MCF 10A (cell line): ENCODE measurements at places on chromosomes 1 and 21.

- DNase-seq, result peak; percentile 99
Measured at GRCh38 chr1:228374711-228375577, 31.7 kb downstream of the TRIM11 start.

GRCh38 chr21:31248598-31248997 is 95.5 kb downstream of the TIAM1 start:
- DNase-seq, result peak; percentile 77

DNA sequence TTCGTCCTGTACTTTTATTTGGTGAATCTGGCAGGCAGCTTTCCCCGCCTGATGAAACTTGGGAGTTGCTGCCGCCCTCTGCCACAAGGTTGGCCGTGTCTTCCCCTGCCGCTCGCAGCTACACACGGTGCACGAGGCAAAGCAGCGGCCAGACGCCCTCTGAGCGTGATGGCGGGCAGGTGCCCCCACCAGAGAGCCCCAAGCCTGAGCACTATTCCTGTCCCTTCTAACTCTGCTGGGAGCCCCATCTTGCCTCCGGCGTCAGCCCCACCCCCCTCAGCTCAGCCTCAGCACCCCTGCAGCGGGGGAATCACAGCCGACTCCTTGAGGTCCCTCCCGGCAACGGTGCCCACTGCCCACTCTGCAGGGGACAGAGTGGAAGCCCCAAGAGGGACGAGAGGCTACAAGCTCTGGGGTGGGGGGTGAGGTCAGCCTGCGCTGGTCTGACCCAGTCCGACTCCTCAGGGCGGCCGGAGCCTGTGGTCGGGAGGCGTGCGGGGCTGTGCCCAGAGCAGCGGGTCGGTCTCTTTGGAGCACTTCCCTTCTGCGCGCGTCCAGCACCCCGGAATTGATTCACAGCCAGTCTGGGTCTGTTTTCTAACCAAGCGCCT is 41.3 kb downstream of the RIPK4 start:
- no peak for DNase-seq

GRCh38 chr1:185440877-185441276 is 123.8 kb upstream of the IVNS1ABP start:
- DNase-seq, result no peak

- no peak for DNase-seq
Measured at GRCh38 chr1:201774224-201774982, 54.6 kb upstream of the IPO9 start.

DNA sequence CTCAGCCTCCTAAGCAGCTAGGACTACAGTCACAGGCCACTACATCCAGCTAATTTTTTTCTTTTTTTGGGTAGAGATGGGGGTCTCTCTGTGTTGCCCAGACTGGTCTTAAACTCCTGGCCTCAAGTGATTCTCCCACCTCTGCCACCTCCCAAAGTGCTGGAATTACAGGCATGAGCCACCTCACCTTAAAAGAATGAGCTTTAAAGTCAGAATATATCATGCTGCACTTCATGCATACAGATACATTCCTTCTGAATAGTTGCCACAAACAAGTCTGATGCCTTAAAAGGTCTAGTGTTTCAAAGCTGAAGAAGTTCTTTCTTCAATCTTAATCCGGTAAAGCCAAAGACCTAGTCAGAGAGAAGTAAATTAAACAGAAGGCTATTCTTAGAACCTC is 23.8 kb upstream of the CPLANE2 start:
- DNase-seq, result no peak

DNA sequence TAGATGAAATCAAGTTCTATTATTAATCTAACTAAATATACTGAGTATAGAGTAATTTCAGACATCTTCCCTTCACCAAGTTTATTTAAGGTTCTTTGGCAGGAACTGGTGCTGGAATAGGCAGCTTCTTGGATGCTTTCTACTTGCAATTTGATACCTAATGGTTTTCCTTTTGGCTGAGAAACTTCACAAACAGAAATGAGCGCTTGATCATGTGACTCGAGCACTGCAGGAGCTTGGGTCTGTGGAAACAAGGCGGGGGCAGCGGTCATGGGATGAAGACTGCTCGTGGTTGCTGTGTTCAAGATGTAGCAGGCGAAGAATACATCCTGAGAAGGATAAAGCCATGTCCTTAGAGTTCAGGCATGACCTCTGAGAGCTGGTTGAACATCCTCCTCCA is 136.8 kb downstream of the PTPRC start:
- DNase-seq, result peak; percentile 33

DNA sequence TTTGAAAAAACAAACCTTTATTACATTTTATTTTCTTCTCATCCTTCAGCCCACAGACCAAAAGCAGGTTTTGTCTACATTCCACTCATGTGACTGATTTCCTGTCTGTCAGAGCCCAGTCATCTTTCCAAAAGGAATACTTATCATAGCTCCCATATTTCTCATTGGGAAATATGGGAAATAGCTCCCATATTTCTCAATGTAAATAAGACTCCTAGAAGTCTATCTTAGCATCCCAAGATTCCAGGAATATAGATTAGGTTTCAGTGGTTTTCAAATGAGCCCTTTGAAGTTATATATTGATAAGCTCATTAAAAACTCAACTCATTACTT is 19.1 kb upstream of the NRDC start:
- peak; percentile 76 for DNase-seq

- no peak for DNase-seq
Measured at GRCh38 chr1:20234788-20235535, 48.6 kb upstream of the PLA2G2C start.

- DNase-seq, result peak; percentile 58
Measured at GRCh38 chr1:88175631-88176226, 508.3 kb upstream of the PKN2 start.

DNA sequence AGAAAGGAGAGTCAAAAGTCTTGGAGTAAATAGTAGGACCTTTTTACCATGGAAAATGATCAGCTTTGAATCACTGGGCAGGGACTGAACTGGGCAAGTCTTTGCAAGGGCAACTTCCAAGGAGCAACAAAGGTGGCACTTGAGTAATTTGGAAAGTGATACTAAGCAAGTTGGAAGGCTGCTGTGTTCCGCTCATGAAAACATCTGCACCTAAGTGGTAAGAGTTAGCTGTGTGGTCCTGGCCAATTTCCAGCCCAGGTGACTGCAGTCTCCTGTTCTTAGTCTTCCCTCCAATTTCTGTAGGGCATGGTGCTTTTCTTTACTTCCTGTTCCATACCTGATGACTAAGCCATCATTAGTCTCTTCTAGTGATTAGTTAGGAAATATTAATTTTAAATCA is 35.5 kb upstream of the PRDM2 start:
- peak; percentile 69 for DNase-seq

DNA sequence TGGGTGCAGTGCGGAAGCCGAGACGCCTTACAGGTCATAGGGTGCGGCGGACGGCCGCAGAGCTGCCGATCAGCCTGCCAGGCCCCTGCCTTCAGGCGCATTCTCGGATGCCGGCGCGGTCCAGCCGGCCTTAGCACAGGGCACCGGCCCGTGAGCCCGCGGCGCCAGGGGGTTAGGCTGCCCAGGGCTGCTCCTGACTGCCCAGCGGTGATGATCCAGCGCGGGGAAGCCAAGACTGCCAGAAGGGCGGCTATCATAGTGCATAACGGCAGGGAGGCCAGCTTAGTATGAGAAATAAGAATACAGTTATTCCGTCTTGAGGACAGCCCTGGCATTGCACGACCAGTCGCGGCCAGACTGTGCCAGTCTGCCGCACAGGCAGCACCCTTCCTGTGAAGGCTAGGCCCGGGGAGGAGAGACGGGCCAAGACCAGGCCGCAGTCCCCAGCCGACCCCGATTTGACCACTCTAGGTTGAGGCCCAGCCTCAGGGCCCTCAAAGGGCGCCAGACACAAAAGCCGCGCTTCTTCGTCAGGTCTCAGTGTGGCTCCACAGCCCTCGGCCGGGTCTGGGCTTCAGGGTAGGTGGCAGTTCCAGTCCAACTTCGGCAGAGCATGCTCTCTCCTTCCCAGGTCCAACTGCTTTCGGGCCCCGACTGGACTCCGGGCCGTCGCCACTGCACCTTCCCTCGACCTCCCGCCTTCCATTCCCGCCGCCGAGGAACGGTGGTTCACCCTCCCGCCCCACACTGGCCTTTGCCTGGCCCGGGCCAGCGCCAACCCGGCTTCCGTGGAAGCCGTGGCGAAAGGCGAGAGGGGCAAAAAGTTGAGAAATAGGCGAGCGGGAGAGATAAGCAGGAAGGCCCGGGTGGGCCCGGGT is 829 bp downstream of the ALX3 start:
- DNase-seq, result no peak

DNA sequence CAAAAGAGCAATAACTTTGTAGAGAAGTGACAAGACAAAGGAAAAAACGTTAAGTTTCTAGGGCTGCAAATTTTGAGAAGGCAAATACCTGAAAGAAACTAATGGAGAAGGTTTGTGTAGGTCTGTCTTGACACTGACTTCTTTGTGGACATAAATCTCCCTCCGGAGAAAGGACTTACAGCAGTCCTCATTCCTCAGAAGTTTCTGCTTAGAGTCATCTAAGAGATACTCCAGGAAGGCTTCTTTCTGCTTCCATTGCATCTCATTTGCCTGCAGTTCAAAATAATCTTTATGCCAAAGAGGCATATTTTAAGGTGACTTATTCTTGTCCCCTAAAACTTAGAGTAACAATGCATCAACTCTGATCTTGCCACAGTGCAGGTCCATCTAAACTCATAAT is 4.4 kb upstream of the C4BPB start:
- no peak for DNase-seq

DNA sequence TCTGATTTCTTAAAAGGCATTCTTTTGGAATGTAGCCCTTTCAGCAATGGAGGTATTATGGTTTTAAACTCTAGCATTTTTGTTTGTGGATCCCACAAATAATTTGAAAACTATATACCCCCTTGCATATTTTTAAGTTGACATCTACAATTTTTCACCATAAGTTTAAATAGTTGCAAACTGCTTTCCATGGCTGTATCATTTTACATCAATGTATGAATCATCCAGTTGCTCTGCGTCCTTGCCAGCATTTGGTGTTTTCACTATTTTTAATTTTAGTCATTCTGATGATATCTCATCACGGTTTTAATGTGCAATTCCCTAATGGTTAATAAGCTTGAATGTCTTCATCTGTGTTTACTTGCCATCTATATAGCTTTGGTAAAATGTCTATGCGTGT is 20.7 kb downstream of the DIPK1A start:
- DNase-seq, result no peak

DNA sequence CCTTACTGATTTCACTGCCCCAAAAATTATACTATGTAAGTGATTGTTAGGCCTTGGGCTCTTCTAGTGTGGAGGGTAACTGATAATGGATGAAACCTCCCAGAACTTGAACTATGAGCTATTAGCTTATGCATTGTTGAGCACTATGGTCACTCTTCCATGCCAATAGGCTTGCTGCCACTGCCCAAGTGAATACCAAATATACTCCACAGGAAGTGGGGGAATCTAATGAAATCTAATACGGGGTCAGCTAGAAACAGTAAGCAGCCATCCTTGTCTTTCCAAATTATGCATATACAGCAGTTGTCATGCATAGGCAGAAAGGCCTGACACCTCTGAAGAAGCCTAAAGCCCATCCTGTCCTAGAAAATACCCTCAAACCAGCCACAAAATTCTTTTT is 198.7 kb upstream of the PTBP2 start:
- no peak for DNase-seq

DNA sequence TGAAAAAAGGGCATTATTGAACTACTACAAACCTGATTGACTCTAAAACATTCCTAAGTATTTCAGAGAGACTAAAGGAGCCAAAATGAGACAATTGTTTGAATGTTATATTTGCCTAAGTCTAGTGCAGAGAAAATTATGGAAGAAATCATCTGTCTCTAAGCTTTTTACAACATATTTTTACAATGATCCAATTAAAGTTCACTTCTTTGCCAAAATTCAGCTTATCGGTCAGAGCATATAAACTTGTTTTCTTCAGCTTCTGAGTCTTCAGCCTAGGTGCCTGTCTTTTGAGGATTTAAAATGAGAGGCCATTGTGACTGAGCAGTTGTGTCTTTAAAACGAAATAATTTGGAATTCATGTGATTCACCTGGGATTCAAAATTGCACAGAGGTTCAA is 181.2 kb upstream of the SGIP1 start:
- DNase-seq, result no peak

- no peak for DNase-seq
Measured at GRCh38 chr1:192776206-192776605, 32.6 kb upstream of the RGS2 start.

GRCh38 chr21:26443867-26444266 is 129.2 kb downstream of the CYYR1 start:
- no peak for DNase-seq

DNA sequence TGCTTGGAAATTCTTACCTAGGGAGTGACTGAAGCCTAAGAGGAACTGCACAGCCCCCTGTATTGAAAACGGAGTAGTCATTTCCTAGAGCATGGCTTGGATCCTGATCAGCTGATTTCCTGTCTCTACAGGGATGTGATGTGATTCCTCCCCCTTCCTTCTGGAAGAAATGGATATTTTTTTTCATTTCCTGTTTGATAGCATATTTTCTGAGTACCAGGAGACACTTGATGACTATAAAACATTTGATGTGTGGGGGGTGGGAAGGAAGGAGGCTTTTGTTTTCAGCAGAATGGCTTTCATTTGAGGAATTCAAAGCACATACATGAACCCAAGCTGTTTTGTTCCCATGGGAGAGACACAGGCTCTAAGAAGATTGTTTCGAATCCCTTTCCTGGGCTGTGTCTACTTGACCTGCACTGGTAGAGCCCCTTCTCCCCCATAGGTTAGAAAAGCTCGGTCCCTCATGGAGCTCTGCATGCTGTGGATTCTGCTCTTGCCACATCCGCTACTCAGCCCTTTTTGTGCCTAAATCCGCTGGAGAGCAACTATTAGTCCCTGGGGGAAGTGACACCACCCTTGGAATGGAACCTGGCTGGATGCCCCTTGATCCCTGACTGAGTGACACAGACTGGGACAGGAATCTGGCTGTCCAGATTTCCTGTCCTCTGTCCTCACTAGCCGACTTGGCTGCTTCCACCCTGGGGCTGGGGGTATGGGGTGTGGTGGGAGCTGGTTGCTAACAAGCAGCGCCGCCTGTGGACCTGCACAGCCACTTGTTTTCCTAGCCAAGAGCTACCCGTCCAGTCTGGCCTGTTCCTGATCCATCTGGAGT is 71.8 kb upstream of the MACF1 start:
- peak; percentile 77 for DNase-seq

DNA sequence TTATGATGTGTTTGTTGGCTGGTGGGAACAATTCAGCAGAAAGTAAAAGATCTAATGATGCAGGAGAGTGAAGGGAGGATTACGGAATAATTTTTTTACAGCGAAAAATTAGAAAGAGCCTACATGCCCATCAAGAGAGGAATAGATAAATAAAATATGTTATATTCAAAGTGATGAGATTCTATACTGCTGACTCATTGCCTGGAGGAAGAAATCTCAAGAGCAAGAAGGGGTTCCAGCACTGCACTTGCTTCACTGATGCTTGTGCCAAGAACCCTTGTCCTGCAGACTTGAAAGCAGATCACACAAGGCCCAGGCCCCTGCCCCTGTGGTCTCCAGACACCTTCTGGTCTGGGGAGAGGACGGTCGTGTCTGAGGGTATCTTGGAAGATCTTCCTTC is 295.1 kb upstream of the POU3F1 start:
- no peak for DNase-seq

DNA sequence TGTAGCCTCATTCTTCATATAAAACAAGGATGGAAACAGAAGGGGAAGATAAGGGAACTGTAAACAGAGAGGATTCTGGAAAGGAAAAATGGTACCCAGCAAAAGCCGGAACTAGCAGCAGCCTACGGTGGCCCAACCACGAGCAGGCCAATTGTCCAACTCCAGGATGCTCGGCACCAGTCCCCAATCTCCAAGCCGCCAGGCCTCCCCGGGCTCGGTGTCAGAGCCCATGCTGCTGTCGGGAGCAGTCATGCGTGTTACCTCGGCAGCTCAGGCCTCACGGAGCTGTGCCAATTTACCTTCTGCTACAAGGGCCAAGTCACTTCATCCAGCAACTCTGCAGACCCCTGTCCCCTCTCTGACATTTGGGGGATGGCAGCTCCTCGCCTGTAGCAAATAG is 130.8 kb downstream of the ZBTB18 start:
- DNase-seq, result no peak
